Stromal cell of bone marrow (primary cell): ENCODE measurements at places on chromosomes 6 and 20.

DNA sequence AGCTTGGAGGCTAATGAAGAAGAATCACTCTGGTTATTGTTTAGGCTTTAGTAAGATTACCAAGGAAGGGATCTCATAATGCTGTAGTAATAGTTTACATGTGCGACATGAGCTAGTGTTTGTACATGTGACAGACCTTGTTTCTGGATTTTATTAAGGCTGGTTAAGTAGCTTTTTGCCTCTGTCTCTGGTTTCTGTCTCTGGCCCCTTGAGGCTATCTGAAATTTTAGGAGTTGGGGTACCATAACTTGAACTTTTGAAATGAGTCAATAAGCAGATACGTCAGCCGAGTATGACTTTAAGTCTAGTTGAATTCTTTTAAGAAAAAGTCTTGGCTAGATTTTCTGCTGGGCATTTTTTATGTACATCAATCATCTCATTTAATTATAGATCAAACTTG lies 9.5 kb downstream of the CBFA2T2 start:
- DNase-seq: no peak

DNA sequence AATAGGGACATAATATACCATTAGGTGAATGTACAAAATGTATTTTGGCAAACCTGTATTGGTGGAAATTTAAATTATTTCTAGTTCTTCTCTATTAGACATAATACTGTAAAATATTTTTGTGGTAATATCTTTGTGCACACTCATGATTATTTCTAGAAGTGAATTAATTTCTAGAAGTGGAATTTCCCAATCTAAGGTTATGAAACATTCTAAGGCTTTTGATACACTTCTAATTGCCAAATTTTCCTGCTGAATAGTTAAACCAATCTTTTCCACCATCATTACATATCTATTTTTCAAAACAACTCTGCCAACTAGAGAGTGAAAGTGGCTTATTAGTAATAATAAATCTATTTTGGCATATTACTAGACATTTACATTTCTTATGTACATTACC lies 1.8 kb upstream of the CCND3 start:
- no peak for DNase-seq

GRCh38 chr20:22098511-22098910 lies 393.0 kb downstream of the PAX1 start:
- DNase-seq: no peak

GRCh38 chr20:57104651-57105204 lies 161.7 kb downstream of the BMP7 start:
- no peak for DNase-seq

DNA sequence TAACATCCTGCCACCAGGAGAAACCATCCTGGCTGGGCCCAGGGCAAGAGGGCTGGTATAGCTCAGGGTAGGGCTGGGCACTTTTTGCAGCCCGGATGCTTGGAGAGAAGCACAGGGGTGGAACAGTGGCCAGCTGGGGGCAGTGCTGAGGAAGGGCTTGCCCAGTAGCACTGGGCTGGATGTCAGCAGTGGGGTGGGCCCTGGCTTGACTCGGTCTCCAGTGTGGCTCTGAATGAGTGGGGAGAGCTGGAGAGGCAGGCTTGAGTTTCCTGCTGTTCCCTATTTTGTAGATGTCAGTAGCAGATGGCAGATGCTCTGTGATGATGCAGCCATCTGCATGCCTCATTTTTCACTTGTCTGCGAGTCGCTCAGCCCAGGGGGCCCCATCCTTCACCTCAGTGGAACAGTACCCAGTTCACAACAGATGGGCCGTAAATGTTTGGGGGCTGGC lies 56.3 kb upstream of the TULP1 start:
- no peak for DNase-seq

- DNase-seq: no peak
These were observed 30.2 kb downstream of the DLL1 start for GRCh38 chr6:170260686-170261085.

DNA sequence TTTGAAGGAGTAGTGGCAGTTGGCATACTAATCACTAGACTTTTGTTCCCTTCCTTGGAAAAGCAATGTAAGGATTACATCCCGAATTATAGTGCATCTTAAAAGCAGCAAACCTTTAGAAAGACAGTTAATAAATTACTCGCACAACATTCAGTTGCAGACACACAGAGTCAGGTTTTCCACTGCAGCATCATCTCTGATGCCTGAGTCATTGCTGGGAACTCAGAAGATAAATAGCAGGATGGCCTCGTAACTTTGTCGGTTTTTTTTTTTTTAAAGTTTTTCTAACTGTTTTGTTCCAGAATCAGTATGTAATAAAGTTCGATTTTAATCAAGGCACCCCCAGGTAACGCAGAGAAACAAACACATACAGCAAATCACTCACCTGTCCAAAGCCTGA lies 34.3 kb downstream of the GJA10 start:
- no peak for DNase-seq
